ENCODE measurements at places on chromosomes 2 and 18.

GRCh38 chr18:33749834-33750233, 171.8 kb downstream of the ASXL3 start:
- DNase-seq = no peak

- peak; percentile 27 for DNase-seq
These were observed 695.8 kb downstream of the RNF144A start for GRCh38 chr2:7612969-7613368.

DNA sequence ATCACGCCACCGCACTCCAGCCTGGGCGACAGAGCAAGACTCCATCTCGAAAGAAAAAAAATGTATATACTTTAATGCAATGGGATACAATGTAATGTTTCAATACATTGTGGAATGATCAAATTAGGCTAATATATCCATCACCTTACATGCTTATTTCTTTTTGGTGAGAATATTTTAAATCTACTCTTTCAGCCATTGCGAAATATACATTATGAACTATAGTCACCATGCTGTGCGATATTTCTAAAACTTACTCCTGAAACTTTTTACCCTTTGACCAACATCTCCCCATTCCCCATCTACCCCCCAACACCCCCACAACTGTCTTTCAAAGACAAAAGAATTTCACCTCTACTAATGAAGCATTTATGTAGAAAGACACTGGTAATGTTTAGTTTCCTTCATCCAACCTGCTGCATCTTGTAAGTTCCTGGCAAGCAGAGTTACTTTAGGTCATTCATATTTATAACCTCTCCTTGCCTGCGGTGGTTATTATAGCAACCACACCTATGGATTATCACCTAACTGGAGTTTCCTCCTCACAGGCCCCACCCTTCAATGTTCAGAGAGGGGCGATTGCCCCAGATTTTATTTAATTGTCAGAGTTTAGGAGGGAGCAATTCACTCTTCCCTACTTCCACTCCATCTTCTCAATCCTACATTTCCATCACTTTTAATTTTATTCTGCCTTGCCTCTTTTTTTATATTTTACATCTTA, 1.2 kb upstream of the ME2 start:
- DNase-seq = no peak

DNA sequence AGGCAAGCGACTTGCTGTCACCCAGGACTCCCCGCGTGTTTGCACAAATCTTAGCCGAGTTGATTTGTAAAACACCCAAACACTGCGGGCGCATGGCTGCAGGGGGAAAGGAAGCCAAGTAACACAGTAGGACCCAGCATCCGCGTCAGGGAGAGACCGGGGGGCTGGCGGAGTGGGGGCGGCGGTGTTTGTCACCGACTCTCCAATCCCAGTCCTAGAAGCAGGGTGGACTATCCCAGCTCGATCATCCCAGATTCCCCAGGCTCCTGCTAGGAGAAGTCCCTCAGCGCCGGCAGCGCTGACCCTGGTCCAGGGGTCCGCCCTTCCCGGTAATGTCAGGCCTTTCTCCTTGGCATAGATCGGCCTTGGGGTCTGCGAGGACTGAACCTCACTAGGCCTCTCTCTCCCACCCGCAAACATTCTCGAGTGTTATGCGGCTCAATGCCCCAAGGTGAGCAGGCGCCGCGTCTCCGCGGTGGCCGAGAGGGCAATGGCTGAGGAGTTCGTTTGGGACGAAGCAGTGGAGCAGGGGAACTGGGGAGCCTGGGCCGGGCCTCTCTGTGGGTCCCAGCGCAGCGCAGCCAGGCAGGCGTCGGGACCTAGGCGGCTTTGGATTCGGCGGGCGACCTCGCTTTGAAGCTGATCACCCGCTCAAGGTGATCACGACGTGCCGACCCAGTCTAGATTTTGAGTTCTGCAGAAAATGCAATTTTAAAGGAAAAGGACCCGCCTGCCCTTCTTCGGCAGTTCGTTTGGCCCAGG, 1.5 kb upstream of the GDF7 start:
- no peak for DNase-seq

- no peak for DNase-seq
These were observed 19.2 kb downstream of the CTDP1 start for GRCh38 chr18:79698668-79699335.

- DNase-seq = no peak
These were observed 334.7 kb upstream of the CELF4 start for GRCh38 chr18:37900326-37900725.

GRCh38 chr2:184357033-184357432, 241.3 kb upstream of the ZNF804A start:
- no peak for DNase-seq

DNA sequence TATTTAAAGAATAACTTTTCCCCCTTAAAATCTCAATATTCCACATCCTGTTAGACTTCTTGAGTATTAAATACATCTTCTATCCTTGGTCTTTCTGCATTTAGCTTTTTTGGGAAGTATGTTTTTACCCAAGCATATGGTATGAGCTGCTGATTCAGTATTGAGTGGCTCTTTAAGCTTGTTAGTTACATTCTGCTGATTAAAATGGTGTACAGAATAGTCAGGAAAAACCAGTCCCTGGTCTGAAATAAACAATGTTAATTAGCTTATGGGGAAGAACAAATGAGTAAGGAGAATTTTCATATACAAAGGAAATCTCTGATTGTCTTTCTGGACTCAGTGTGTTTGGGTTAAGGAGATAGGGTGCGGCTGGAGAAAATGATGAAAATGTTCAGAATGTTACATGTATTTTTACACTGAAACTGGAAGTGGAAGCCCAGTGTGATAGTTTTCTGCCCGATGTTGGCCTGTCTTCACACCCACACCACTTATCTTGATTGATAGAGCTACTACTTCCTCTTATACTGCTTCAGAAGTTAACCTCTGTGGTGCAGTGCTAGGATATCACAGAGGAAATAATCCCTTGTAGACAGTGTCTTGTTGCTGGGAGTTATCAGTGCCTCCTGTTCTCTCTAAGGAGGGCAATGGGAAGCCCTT, 84.0 kb downstream of the MSH2 start:
- peak; percentile 76 for DNase-seq

- DNase-seq = no peak
These were observed 78.3 kb downstream of the RNF144A start for GRCh38 chr2:6995391-6996097.

- DNase-seq = no peak
These were observed 67.1 kb upstream of the XPO1 start for GRCh38 chr2:61605245-61605644.

DNA sequence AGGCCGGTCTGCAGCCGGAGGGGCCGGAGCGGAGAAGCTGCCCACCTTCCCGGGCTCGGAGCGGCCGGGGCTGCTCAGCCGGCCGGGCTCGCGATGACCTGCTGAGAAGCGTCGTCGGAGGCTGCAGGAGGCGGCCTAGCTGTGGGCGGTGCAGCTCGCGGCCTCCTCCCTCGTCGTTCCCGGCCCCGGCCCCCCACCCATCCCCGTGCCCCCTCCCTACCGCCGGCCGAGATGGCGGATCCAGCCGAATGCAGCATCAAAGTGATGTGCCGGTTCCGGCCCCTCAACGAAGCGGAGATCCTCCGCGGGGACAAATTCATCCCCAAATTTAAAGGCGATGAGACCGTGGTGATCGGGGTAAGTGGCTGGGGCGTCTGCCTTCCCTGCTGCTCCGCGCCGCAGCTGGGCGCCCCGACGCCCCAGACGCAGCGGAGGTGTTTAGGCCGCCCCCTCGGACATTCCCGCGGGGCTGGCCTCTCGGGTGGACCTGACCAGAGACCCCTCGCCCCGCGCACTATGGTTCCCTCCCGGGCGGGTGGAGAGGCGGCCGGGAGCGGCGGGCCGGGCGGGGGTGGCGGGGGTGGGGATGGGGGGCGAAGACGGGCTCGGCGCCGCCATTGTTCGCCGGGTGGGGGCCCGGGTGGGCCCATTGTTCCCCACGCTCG, 492 bp downstream of the KIF5C start:
- no peak for DNase-seq

- DNase-seq = peak; percentile 90
These were observed 57.2 kb downstream of the CYB5A start for GRCh38 chr18:74234326-74235171.

DNA sequence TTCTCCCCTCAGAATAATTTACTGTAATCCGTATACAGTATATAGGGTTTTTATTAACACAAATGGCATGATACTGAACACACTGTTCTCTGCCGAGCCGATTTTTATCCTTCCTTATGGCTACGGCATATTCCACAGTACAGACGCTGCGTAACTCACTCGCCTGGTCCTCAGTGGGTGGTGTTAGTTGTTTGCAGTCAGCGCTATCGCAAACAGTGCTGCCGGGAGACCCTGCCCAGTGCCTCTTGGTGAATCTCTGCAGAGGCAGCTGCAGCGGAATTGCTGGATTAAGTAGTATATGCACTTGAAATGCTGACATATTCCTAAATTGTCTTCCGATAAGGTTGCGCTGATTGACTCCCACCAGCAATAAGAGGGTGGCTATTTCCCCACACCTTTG, 73.9 kb downstream of the MARCO start:
- no peak for DNase-seq

DNA sequence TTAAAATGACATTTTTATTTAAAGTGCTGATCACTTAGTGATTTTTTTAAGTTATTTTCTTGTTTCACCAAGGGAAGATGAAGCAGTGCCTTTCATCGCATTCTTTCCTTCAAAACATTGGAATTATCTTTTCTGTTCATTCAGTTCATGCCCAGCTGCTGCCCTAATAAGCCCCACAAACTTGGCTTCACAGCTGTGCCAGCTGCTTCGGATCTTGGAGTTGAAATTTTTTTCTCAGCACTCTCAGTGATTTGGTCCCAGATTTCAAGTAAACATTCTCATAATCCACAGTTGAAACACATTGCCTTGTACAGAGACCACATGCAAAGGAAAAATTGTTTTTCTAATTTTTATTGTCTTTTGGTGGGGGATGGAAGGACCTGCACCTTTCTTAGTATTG, 353.3 kb upstream of the LRP1B start:
- no peak for DNase-seq

GRCh38 chr2:74575320-74575719, 20.8 kb downstream of the DOK1 start:
- no peak for DNase-seq

DNA sequence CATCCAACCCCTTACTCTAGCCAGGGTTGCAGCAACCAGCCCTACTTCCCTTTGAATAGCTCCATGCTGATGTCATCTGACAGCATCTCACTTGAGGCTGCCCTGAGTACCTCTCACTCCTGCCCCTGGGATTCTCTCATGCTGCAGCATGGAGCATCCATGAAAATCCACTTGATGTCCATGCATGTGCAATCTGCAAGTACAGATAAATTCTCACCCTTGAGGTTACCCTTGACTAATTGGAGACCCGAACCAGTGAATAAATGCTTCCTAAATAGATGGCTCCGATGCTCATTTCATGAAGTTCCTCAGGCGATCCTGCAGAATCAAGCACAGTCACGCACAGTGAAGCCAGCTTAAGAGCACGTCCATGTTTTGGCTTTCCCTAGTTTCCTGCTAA, 298.3 kb downstream of the RBM43 start:
- no peak for DNase-seq

GRCh38 chr2:15834381-15835031, 105.8 kb upstream of the MYCN start:
- DNase-seq = no peak

GRCh38 chr18:33495278-33495677, 54.8 kb upstream of the CCDC178 start:
- DNase-seq = no peak

GRCh38 chr2:192139813-192140212, 54.9 kb downstream of the TMEFF2 start:
- no peak for DNase-seq

GRCh38 chr2:231877533-231878456, 48.4 kb downstream of the NPPC start:
- DNase-seq = no peak

- DNase-seq = peak; percentile 20
These were observed 137.9 kb downstream of the SLC4A3 start for GRCh38 chr2:219765231-219765911.

DNA sequence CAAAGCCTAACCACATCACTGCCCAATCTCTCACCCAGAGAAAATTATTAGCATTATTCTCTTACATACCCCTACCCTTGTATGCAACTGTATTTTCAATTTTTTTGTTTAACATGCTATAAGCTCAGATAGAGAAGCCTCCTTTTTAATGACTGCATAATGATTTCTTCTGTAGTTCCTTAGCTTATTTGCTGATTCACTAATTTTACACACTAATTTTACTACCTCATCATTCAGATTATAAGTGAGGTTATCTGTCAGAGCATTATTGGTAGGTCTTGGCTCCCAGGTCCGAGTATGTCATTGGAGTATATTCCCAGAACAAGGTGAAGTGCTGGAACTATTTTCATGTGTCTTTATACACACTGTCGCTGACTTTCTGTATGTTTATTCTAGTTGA, 45.4 kb downstream of the RHBDD1 start:
- no peak for DNase-seq

GRCh38 chr18:59646963-59647307, 50.3 kb downstream of the CCBE1 start:
- DNase-seq = peak; percentile 11

- DNase-seq = no peak
These were observed 16.7 kb downstream of the STK25 start for GRCh38 chr2:241491549-241492173.

DNA sequence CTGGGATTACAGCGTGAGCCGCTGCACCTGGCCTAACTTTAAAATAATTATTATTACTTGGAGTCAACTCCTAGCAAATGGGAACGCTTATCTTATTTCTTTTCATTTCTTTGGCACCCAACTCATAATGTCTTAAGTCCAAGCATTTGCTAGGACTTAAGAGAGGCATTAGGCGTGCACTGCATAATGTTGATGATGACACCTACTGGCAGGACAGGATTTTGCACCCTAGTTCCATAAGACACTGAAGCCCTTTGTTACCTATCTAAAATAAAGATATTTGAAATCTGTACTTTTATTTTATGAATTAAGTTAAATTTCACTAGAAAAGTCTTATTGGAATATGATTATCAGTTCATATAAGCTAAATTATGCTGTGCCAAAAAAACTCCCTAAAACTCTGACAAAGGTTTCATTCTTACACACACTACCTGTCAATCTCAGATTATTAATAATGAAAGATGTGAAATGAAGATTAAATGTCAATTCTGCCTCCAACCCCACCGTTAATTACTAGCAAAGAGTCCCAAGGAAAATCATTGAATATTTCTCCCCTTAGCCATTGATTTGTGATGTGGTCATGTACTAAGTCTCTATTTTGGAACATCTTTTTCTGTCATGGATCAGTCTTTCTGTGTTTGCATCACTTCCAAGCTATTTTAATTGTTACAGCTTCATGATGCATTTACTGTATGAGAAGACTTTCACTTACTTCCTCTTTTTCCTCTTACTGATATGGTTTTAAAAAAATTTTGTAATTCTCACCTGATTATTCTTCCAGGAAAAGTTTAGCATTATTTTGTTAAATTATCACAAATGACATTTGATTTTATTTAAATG, 12.7 kb upstream of the CDH2 start:
- peak; percentile 49 for DNase-seq

All from inflammatory macrophage treated with lipopolysaccharide for 4 hours (primary cell).